ENCODE measurements at places on chromosomes 4 and X.

GRCh38 chrX:67582436-67582835 lies 38.6 kb downstream of the AR start:
- DNase-seq = no peak

DNA sequence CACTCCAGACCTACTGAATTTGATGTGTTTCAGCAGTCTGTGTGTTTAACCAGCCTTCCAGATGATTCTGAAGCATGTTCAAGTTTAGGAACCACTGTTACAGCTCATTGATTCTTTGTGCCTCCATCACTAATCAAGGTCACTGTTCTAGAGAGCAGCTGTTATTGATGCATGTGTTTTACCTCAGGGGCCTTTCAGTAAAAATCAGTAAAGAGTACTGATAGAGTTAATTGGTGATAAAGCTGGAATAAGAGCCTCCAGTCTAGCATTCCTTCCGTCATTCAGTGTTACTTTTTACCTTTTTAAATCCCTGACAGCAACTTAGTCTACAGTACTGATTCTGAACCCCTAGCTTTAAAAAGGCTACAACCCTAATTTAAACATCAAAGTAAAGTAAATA lies 12.9 kb downstream of the CPEB2 start:
- DNase-seq = no peak

- no peak for DNase-seq
Measured at GRCh38 chr4:152572417-152573086, 36.7 kb upstream of the FBXW7 start.

DNA sequence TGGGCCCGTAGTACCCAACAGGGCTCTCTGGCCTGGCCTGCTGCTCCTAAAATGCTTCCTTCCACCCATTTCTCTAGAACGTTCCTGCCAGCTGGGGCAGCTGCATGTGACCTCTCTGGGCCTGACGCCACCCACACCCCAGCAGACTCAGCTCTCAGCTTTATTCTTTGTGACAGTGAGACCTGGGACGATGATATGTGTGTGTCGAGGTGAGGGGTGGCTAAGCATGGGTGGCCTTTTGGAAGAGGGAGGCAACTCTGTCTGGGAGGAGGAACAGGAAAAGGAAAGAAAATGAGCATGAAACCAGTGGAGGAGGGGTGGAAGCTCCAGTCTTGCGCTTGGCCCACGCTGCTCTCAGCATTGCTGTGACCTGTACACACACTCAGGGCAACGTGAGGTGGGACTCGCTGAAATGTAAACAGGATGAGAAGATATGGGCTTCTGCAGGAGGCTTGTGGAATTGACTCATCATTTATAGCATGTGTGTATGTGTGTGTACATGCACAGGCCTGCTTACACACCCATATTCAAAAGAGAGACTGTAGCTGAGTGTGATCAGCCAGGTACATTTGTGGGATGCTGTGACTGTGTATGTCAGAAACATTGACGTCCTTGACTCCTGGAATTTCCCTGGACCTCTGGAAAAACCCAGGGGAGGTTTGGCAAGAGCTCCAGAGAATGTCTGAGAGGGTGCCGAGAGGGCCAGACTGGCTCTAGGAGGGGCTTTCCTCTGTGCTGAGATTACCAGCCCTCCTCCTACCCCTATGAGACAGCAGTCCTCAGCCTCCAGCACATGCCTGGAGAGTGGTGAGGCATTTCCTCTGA lies 137.9 kb downstream of the PJA1 start:
- no peak for DNase-seq

- DNase-seq = no peak
Measured at GRCh38 chrX:116413273-116413672, 23.1 kb upstream of the SLC6A14 start.

- no peak for DNase-seq
Measured at GRCh38 chr4:77699731-77700210, 94.2 kb downstream of the CXCL13 start.

DNA sequence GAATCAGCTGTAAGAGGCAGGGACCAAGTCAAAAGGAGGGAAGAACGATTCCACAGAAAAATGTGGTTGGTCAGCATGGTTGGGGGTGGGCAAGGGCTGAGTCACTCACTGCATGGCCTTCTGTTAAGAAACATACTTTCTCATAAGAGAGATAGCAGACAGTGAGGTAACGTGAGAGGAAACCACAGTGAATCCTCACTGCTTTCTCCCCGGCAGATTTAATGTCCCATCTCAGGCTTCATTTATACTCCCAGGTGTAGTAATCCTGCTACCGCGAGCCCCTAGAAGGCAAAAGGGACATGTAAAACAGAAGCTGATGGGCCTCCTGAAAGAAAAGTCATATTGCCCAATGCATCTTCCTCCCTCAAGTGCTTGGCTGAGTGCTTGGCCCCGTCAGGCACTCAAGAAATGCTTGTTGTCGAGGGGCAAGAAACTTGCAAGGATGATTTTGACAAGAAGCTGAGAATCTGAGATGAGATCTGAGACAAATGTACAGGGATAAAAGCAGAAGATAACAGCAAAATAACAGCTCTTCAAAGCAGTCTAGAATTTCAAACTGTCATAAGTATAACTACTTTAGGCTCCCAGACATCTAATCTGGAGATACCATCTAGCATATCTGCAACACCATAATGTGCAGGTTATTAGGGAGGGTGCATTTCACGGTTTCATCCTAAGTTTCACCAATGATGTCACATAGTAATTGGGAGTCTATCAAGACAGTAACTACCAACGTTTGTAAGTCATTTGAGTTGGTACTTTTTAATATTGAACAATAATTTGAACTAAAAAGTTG lies 40.2 kb downstream of the SH3KBP1 start:
- DNase-seq = no peak

DNA sequence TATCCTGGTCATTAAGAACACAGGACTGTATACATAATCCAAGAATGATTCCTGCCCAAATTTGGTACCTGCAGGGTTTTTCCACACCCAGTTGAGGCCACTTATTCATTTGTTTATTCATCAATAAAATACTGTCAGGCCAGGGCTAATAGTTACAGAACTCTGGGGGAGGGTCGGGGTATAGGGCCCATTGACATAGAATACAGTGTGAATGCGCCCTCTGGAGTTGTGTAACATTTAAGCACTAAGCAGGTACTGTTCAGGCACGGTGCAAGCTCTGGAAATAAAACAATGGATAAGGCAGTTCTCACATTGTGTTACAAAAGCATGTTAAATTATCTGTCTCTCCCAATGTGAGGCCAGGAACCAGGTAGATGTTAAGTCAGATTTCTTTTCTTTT lies 30.8 kb upstream of the LRBA start:
- no peak for DNase-seq

DNA sequence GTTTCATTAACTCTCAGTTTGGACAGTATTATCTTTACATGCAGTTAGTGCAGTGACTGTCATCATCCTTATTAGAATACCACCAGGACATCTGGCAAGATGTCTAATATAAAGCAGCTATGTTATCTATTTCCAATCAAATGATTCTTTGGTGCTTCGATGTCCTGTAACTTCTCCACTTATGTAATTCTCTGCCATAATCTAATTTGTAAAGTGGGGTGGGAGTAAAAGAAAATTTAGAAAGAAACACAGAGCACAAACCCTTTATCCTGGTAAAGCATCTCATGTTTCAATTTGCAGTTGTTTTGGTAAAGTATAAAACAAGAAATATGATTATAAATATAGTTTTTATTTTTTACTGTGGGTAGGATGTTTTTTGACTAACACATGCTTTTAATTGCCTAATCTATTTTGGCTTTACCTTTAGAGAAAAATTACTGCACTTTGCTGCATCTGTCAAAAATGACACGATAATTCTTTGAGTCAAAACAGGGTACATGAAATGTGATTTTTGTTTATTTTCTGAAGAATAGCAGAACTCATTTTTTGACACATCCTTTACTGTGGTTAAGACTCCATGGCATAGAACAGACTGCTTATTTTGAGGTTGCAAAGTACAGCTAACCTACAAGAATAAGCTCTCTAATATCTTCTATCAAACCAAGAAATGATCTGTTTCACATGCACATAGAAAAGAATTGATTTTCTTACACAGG lies 382.9 kb downstream of the RPA4 start:
- DNase-seq = no peak

DNA sequence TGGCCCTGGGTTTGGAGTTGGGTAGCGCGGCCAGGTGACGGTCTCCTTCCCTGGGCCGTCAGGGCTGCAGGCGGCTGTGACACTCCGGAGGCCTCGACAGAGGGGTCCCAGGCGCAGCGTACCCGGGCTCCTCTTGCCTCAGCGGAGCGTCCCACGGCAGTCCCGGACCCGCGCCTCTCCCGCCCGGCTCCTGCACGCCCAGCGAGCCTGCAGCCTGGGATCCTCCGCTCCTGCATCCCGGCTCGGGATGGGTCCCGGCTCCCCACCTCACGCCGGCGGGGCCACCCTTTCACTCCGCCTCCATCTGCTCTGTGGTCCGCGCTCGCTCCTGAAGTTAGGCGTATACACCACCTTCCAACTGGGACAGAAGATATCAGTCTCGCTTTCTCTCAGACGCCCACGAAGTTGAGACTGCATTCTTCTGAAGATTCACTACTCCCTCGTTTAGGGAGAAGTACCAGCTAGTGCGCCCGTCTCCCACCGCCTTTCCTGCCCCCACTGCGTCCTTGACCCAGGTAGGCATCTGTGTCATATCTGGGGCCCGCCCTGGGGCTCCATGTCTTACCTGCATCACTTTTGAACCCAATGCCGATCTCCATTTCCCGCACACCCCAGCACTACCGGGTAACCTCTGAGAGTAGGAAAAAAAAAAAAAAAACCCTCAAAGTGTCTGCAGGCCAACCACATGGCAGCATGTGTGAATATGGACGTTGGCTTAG lies 32.3 kb upstream of the KDR start:
- no peak for DNase-seq

- peak; percentile 58 for DNase-seq
Measured at GRCh38 chrX:104351173-104351769, 96.5 kb upstream of the ESX1 start.

DNA sequence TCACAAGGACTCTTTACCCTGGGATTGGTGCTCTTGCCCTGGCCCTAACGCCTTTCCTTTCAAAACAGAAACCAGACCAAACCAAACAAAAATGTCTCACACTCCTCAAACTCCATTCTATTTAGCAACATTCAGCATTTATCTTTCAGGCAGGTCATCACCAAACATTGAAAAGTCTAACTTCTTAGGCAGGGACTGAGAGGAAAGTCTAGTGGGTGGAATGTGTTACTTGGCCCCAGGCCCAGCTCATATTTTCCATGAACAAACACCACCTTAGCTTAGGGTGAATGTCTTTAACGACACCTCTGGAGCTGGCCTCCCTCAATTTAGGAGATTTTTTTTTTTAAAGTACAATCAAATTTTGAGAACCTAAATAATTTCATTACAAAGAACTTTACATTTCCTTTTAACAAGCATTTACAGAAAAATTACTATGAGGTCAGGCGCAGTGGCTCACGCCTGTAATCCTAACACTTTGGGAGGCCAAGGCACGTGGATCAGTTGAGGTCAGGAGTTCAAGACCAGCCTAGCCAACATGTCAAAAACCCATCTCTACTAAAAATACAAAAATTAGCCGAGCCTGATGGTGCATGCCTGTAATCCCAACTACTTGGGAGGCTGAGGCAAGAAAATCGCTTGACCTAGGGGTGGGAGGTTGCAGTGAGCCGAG lies 10.2 kb upstream of the N4BP2 start:
- DNase-seq = peak; percentile 46

DNA sequence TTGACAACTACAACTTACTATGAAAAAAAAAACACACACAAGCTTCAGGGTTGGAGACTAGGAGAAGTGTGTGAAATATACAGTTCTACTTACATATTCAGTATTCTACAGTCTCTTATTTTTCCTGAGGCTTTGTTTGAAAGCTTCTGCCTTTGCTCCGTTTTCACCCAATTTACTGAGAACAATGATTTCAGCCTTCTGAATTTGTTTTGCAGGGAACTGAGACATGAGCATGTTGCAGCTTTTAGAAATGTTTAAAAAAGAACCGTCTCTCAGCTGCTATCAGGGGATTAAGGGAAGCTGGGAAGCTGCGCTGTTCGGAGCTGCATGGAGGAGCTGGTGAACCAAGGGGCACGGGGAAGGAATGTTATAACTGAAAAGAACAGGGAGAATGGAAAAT lies 85.7 kb downstream of the QDPR start:
- DNase-seq = no peak

GRCh38 chrX:14354521-14354920 lies 174.8 kb upstream of the GLRA2 start:
- no peak for DNase-seq

- DNase-seq = no peak
Measured at GRCh38 chr4:74873545-74874301, 59.2 kb upstream of the PARM1 start.

GRCh38 chr4:94351319-94351718 lies 8.7 kb upstream of the HPGDS start:
- no peak for DNase-seq

DNA sequence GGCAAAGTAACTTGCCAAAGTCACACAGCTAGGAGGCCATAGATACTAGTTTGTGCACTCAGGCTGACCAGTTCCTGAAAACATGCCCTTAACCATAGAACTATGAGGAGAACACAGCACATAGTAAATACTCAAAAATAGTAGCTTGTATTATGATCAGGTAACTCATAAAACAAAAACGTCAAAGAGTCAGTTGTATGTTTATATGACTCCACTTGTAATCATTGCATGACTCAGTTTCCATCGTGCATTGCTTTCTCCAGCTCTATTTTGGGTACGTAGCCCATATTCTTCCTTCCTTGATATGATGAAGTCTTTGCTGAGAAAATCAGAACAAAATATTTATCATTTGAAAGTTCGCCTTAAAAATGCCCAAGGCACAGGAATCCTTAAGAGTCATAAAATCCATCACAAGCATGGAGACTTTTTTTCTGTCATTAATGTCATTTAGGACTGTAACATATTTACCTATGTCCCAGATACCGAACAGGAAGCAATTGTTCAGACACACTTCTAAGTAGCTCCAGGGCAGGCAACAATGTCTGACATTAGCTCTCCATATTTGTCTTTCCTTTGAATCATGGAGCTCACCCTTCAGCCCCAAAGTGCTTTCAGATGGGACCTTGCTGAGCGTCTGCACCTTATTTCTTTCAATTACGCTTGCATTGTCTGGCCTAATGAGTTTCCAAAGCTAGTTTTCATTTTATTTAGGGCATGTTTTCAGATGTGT lies 11.2 kb upstream of the MID1 start:
- DNase-seq = no peak

GRCh38 chrX:44303119-44303518 lies 40.4 kb downstream of the EFHC2 start:
- no peak for DNase-seq

DNA sequence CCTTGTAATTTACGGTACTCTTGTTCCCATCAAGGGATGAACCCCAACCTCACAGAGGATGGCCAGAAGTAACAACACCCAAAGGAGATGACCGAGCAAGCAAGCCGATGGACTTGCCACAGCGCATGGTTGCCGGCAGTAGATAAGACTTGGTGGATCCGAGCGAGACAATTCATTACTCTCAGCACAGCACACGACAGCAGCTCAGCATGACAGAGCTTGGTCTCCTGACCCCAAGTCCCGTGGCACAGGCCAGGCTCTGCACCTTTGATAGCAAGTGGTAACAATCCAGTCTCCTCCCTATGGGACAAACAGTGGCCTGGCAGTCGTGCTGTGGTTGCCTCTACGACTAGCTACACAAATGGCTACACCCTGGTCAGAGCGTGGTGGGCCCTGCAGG lies 26.3 kb downstream of the RWDD4 start:
- no peak for DNase-seq
